ENCODE measurements at places on chromosomes 2 and 18.

DNA sequence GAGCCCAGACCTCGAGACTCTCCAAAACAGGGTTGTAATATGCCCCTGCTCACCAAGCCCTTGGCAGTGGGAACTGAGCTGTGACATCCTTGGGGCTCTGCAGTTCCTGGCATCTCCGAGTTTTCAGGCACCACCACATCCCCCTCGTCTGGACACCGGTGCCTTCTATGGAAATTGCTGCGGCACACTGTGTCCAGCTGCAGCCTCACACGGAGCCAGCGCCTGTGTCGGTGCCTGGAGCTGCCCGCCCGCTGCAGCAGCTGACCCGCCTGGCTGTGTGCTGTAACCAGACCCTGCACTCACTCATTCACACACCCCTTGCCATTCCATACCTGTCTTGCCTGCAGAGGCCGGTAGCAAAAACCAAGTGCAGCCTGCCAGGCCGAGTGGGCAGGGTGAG, 11.8 kb downstream of the IWS1 start:
- no peak for DNase-seq

DNA sequence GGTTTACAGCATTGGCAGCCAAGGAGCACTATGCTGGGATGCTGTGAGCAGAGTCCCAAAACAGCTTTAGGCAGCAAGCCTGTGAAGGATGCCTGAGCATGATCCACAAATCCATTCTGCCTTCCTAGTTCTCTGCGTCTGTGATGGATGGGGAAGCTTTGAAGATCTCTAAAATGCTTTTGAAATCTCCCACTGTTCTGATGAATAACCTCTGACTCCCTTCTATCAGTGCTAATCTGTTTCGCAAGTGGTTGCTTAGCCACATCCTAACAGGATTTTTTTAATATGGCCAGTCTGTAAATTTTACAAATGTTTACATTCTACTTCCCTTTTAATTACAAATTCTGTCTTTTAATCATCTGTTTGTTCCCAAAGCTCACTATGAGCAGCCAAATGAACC, 319.2 kb downstream of the GULP1 start:
- DNase-seq = no peak

- peak; percentile 78 for DNase-seq
Measured at GRCh38 chr2:121287146-121287798, 2.3 kb upstream of the TFCP2L1 start.

DNA sequence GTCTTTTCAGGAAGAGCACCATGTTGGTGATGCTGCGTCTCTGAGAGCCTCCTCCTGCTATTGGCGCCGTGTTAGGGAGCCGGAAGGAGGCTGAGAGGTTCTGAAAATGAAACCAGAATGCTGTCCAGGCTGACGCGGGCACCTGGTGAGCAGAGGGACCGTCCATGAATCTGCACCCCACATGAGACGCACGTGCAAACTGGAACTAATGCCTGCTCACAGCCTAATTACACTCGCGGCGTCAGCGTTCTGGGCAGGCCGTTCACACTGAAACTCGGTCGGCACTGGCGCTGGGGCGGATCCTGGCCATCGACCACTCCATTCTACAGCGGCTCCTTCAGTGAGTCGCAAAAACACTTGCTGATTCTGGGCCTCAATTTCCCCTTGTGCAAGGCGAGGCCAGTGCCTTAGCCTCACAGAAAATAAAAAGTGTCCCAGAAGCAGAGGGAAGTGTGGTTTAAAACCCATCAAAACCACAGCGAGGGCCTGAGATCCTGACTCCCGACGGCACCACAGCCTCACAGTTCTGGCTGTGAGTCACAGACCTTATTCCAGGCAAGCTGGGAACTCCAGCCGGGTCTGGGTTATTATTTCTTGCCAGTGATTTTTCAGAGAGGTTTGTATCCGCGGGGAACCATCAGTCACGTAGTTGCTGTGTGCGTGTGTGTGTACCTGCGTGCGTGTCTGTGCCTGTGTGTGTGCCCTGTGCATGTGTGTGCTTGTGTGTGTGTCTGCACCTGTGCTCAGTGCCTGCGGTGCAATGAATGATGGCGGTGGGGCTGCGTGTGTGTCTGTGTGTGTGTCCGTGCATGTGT, 49.1 kb upstream of the CTDP1 start:
- no peak for DNase-seq

DNA sequence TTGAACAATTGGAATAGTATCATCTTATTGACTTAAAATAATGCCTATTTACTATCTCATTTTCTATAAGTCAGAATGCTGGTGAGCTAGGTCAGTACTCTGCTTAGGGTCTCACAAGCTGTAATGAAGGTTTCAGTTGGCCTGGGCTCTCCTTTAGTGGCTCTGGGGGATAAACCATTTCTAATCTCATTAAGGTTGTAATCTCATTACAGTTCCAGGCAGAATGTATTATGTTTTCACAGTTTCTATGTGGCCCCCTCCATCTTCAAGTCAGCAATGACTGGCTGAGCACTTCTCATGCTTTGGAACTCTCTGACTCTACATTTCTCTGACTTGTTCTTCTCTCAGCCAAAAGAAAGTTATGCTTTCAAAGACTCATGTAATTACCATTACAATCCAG, 163.1 kb downstream of the CCDC178 start:
- no peak for DNase-seq

GRCh38 chr18:8253944-8254343, 355.3 kb upstream of the RAB12 start:
- DNase-seq = no peak

DNA sequence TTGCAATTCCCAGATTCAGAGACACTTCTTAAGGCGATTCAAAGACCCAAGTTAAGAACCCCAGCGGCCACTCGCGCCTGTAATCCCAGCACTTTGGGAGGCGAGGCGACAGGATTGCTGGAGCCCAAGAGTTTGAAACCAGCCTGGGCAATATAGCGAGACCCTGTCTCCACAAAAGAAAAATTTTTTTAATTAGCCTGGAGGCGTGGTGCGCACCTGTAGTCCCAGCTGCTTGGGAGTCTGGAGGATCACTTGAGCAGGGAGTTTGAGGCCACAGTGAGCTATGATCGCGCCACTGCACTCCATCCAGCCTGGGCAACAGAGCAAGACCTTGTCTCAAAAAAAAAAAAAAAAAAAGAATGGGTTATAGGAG, 585 bp upstream of the ANAPC1 start:
- DNase-seq = no peak

DNA sequence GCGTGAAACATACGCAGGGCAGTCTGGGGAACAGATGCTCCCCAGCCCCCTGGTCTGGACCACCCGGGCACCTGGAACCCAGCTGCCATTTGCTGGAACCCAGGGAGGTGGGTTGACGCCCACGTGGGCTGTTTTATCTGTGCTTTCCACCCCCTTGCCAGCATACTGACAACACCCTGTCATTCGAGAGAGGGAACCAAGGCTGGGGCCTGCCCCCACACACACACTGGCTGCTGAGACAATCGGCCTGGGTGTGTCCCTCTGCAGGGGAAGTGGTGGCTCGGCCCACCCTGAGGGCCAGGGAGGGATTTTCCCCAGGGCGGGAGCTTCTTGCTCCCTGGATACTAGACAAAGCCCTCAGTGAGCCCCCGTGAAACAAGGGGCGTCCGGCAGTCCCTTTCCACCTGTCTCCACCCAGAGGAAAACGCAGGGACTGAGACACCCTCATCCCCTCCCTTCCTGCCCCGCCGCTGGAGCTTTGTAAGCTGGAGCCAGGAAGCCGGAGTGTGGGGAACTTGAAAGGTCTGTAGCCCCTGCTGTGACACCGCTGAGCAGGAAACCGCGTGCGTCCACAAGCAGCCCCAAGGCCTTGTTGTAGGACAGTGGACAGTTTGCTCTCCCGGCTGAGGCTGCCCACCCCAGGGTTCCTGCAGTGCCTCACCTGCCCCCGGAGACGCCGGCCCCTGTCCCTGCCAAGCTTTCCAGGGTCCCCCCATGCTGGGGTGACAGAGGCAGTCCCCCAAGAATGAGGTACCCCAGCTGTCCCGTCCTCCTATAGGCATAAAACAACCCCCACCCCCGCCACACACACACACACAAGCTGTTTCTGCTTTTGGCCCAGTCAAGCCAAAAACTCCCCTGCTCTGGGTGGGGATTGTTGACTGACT, 14.1 kb upstream of the KLF11 start:
- DNase-seq = peak; percentile 96

DNA sequence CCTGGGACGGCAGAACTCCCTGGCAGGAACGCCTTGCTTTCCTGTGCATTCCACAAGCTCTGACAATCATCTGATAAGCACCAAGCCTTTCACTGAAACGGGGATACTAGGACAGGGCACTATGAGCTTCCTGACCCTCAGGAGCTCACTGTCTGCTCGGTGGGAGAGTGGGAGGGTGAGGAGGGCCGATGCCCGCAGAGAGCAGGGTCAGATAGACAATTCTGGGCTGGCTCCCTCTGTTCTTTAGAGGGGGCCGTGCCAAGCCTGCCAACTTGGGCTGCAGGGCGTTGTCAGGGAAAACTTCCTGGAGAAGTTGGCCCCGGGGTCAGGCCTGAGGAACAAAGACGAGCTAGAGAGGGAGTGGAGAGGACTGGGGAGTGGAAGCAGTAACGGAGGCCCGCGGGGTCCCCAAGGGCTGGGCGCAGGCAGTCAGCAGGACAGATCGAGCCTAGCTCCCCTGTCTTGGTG, 82.0 kb downstream of the CTAGE1 start:
- DNase-seq = no peak

DNA sequence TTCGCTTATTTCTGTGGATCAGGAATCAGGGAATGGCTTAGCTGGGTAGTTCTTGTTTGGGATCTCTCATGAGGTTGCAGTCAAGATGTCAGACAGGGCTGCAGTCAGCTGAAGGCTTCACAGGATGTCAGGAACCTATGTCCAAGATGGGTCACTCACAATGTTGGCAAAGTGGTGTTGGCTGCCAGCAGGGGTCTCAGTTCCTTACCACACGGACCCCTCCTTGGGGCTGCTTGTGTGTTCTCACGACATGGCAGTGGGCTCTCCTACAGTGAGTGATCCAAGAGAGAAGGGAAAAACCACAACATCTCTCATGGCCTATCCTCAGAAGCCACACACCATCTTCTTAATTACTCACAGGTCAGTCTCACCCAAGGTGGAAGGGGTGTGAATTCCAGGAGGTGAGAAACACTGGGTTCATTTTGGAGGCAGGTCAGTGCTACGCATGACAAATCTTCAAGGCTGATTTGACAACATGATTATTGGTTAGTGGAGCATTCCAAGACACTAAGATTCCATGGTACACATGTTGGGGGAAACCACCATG, 1.3 kb upstream of the ANTXR1 start:
- DNase-seq = no peak

- peak; percentile 25 for DNase-seq
Measured at GRCh38 chr18:51185075-51185474, 12.4 kb downstream of the MEX3C start.

- DNase-seq = no peak
Measured at GRCh38 chr2:238841542-238842164, 6.2 kb upstream of the TWIST2 start.

- peak; percentile 79 for DNase-seq
Measured at GRCh38 chr2:215745331-215745730, 268.0 kb downstream of the MREG start.

DNA sequence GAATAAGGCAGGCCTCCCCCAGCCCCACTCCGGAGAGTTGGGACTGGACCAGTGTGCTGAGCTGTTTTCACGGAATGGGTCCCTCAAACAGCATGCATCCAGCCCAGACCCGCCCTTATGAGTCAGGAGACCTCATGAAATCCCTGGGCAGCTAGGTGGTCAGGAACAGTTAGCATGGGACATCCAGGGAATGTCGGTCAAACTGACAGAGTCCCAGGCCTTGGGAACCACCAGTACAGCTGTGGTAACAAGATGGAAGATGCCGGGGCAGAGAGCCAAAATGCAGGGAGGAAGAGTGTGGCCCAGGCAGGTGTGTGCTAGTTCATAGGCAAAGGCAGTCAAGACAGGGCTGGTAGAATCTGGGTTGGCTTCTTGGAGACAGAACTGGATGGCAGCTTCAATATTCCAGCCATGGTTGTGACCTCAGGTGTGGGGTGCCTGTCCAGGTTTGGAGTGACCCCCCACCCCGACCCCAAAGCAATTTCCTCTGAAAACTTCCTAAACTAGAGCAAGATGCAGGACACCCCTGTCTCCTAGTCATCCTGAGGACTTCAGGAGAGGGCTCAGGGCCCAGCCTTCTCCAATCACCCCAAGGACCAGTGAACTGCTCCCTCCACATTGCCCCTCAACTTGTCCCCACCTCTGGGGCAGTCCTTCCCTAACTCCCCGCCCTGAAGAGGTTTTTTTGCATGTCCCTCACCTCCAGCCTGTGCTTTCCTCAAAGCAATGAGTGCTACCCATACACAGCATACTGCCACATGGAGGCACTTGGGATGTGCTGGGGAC, 46.5 kb downstream of the KCNIP3 start:
- no peak for DNase-seq

DNA sequence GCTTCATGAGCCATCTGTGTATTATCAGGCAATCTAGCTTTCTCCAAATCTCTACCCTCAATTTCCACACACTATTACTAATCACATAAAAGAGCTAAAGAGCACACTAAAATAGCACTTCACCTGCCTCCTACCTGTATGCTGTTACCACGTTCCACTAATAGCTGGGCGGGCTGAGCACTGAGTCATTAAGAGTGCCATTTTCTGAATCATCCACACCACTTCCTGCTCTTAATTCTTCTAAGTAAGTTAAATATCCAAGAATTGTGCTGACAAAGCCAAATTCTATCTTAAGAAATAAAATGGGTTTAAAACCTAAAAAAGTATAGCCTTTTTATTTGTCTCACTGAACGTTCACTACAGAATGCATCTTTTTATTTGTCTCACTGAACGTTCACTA, 35.7 kb downstream of the NOL10 start:
- no peak for DNase-seq

DNA sequence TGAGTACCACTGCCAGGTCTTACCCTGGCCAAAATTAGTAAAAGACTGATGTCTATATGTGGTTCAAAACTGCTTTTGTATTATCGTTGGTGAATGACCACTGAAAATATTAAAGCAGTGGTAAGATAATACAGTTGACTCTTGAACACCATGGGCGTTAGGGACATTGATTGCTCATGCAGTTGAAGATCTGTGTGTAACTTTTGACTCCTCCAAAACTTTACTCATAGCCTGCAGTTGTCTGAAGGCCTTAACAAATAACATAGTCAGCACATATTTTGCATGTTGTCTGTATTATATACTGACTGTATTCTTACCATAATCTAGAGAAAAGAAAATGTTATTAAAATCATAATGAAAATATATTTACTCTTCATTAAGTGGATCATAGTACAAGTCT, 5.8 kb upstream of the ANKRD12 start:
- no peak for DNase-seq
